ENCODE measurements at places on chromosomes 2 and 18.
A peak's percentile ranks its signal among the peaks of the same experiment; 100 is the strongest.

- DNase-seq = peak; percentile 84
These were observed 89.6 kb downstream of the GBX2 start for GRCh38 chr2:236078297-236079255.

DNA sequence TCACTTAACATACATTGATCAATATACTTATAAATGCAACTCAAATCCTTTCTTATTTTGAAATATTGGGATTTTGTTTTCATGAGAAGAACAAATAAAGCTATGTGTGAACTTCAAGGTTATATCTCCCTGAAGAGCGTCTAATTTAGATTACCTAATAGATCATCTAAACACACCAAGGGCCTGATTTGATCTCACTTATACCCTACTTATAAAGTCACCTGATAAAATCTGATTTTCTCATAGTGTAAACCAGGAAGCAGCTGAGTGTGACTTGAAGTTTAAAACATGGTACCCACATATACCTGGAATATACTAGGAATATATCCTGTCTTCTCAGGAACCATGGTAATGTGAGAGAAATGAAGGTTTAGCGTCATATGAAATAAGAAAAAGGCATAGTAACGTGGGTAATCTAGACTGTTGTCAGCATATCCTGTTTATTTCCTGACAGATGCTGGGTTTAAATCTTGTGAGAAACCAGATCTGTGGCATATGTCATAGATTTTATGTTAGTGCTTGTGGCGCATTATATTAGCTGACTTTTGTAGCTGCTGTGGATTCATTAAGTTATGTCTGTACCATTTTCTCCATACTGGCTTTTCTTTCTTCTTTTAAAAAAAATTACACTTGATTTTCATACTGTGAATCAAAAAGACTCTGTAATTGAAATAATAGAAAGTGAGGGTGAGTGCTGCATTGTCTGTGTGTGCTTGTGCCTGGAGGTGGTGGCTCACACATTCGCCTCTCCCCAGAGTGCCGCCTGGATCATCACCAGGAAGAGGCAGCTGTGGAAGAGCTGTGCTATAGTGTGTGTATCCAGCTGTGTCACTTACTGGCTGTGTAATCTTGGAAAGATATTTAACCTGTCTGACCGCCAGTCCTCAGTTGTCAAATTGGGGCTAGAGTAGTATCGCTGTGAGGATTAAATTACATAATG, 164.0 kb downstream of the MYO3B start:
- no peak for DNase-seq

DNA sequence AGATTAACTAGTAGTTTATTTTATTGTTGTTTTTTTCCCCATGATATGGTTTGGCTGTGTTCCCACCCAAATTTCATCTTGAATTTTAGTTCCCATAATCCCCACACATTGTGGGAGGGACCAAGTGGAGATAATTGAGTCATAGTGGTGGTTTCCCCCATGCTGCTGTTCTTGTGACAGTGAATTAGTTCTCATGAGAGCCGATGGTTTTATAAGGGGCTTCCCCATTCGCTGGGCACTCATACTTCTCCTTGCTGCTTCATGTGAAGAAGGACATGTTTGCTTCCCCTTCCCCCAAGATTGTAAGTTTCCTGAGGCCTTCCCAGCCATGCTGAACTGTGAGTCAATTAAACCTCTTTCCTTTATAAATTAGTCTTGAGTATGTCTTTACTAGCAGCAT, 36.5 kb downstream of the GALNT14 start:
- DNase-seq = no peak

- DNase-seq = no peak
These were observed 198.8 kb downstream of the NDUFA10 start for GRCh38 chr2:239826376-239826775.

GRCh38 chr2:105660489-105660888, 84.2 kb upstream of the NCK2 start:
- DNase-seq = no peak

DNA sequence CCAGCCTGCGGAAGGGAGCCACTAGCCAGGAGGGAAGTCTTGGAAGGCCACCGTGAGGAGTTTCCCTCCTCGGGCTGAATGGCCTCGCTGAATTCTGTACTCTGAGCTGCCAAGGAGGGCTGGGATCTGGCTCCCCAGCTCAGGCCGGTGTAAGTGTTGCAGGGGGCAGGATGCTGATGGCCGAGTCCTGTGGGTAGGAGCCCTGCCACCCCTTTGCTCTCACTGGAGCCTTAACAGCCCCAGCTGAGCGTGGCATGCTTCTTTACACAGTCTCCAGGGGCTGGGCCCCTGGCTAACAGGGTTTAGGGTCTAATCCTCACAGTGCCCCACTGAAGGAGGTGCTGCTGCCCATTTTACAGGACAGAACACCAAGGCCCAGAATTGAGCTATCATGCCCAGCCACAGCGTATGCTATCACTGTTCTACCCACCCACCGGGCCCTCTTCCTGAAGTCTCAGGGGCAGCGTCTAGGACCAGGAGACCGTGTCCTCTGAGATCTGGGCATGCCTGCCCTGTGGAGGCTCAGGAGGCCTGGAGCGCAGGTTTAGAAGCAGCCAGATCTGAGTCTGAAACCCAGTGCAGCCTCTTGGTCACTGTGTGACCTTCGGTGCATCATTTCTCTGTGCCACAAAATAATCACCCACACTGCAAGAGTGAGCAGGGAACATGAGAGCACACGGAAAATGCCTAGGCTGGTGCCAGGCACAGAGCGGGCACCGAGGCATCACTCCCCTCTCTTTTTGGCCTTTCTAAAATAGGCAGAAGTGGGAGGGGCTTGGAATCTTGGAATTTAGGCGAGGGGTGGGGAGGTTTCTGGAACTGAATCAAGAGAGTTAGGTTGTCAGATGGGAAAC, 42.9 kb downstream of the TMEM37 start:
- DNase-seq = no peak

DNA sequence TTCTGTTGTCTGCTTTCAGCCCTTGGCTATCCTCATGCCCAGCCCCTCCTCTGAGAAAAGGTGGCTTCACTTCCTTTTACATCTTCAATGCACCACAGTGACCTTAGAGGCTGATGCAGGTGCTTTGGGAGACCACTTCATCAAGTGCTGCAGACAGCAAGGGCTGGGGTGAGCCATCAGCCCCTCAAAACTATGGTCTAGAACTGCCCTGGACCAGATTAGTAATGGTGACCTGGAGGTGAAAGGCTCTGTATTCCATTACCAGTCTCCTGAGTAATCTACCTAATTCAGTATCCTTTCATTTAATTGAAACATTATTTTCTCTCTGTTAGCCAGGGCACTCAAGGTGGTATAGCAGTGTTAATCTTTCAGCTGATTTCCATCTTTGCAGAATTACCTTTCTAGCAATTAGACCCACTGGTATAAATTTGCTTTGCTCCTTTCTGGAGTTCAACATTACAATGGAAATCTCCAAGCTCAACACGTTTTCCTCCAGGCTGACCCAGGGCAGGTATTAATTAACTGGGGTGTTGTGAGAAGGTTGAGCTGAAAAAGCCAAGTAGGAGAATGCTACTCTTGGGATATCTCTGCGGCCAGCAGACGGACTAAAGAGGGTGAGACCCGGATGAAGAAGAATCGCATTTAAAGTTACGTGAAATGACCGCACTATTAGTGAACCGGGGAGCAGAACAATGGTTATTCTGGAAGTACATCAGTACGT, 469.0 kb downstream of the MEIS1 start:
- no peak for DNase-seq

- DNase-seq = no peak
These were observed 148.3 kb downstream of the PLCL1 start for GRCh38 chr2:197952540-197953202.

- no peak for DNase-seq
These were observed 18.9 kb upstream of the RPL31 start for GRCh38 chr2:100983201-100983600.

- DNase-seq = no peak
These were observed 35.5 kb upstream of the BMP10 start for GRCh38 chr2:68906716-68907115.

DNA sequence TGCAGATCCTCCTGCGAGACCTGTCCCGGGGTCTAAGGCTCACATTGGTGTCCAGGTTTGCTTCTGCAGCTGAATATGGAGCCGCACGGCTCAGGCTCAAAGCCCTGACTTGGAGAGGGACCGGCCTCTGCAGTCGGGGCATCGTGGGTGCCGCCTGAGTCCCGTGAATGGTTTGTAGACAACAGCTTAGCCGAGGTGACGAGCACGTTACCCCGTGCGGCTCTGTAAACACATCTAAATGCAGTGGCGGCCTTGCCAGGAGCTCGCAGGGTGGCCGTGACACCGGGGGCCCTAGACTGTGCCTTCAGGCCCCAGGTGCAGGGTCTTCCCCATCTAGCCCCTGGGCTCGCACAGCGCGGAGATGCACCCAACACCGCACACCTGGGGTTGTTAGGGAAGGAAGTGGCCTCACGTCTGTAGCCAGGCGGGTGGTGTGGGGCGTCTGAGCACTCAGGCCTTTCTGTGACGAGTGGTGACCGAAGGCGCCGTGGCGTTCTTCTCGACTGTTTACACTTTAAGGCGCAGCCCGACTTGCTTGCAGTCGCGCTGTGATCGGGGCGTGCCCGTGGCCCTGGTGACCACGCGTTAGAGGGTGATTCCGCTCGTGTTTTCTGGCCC, 91.6 kb downstream of the NFATC1 start:
- DNase-seq = no peak

- DNase-seq = no peak
These were observed 191.3 kb upstream of the KCNJ3 start for GRCh38 chr2:154507186-154507585.

DNA sequence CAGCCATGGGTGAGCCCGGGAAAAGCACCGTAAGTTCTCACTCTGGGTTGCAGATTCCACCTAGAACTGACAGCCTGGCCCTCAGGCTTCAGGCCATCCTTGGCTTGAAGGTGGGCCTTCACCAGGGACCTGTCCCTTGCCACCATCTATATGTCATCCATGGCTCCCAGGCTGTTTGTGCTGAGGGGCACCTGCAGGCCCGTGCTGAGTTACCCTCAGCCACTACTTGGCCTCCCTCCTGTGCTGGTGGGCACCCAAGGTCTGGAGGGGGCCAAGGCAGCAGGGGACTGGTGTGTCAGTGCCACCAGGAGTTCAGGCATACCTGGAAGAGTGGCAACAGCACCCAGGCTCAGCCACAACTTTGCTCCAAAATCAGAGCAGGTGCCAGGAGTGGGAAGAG, 326.2 kb upstream of the SMIM21 start:
- DNase-seq = no peak

DNA sequence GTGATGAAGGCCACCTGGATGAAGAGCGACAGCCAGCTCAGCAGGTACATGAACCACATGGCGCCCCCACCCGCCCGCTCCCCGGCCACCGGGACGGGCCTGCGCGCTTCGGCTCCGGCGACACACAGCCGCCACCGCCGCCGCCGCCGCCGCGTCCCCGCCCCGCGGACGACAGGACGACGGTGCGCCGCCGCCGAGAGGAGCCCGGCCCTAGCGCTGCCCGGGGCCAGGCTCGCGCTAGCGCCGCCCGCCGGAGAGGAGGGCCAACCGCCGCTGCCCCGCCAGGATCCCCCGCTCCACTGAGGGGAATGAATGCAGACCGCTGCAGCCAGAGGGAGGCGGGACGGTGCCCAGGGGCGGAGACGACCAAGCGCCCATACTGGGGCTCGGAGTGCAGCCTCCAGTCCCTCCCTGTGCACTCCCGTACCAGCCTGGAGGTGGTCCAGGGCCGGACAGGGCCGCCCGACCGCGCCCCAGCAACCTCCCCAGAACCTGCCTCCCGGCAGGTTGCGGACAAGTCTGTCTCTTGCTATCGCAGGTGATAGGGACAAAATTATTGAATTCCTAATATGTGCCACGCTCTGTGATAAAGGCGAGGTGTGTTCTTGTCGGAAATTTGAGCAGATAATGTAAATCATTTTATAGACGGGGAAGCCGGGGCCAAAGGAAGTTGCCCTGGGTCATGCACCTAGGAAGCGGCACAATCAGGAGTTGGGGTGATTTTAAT, at the start of gene TEX261:
TEX261 (minus strand) TSS at position 175 of the 727 bp plus-strand sequence; CDS start at position 59, 116 bp downstream.
- DNase-seq = peak; percentile 84

DNA sequence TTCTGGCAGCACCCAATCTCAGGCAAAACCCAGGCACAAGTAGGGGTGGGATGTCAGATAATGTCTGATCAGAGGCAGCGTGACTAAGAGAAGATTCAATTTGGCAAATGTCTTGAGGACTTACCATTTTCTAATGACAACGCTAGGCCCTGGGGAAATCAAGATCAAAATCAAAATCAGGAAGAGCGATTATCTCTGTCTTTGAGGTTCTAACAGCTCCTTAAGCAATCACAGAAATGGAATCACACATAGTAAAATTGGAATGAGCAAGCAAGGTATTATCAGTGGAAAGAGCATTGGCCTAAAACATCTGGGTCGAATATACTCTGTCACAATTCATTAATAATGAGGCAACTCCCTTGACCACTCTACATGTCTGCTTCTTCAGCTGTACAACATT, 8.6 kb upstream of the SERPINB2 start:
- DNase-seq = peak; percentile 12

DNA sequence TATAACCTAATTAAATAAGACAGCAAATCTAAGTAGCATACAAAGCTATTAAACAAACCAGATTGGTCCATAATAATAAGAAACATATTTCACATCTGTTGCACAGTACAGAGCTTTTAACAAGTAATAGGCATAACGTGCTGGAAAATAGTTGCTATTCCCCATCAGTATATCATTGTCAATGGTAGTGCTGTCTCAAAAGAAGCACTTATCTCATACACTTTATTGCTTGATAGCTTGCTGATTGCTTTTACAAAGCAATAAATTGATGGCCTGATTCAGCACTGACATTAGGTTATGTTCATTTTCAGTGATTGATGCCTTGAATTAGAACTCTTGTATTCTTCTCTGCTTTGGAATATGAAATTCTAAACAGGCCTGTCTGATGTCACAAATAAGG, 641.7 kb downstream of the CBLN2 start:
- DNase-seq = no peak

DNA sequence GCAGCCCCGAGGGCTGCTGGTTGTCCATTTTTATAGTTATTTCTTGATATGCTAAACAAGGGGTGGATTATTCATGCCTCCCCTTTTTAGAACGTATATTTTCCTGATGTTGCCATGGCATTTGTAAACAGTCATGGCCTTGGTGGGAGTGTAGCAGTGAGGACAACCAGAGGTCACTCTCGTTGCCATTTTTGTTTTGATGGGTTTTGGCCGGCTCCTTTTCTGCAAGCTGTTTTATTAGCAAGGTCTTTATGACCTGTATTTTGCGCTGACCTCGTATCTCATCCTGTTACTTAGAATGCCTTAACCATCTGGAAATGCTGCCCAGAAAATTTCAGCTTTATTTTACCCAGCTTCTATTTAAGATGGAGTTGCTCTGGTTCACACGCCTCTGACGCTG, 825.8 kb upstream of the CDH2 start:
- DNase-seq = no peak

DNA sequence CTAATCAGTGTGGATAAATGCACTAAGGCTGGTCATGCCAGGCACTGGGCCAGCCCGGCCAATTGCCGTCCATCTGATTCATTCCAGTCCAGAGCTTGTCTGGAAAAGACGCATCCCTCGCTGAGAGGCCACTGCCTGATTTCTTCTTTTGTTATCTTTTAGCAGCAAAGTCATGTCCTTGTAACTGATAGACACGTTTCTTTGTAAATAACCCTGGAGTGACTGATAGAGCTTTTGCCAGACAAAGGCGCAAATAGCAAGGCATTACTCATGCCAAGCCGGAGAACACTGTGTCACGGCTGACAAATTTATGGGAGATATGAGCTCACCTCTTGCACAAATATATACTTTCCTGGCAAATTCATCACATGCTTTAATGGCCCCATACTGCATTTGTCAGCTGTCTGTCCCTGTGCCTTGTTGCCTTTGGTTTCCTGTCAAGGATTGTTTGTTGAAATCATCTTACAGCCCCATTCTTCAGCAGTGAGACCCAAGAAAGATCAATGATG, 164.4 kb downstream of the ETAA1 start:
- DNase-seq = no peak

Measured in AG10803 (cell line).